ENCODE measurements at places on chromosomes 12 and 14.

DNA sequence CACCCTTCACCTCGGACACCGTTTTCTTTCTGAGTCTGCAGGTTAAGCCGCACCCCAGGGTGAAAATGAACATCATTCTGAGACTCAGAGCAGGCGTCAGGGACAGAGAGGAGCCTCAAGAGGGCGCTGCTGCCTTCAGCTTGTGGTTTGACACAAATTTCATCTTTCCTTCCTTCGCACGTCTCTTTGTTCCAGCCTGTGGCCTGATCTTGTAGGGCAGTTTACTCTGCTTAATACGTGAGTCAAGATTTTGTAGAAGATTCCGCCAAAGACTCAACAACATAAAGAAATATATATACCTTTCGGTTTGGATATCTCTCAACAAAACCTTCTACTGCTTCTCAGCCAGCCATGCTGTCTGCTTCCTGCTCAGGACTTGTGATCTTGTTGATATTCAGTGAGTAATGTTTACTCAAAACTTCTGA, 329.3 kb upstream of the OR4E1 start:
- peak; percentile 71 for DNase-seq

- peak; percentile 10 for DNase-seq
Observed at GRCh38 chr12:29427964-29428363, 47.0 kb upstream of the ERGIC2 start.

DNA sequence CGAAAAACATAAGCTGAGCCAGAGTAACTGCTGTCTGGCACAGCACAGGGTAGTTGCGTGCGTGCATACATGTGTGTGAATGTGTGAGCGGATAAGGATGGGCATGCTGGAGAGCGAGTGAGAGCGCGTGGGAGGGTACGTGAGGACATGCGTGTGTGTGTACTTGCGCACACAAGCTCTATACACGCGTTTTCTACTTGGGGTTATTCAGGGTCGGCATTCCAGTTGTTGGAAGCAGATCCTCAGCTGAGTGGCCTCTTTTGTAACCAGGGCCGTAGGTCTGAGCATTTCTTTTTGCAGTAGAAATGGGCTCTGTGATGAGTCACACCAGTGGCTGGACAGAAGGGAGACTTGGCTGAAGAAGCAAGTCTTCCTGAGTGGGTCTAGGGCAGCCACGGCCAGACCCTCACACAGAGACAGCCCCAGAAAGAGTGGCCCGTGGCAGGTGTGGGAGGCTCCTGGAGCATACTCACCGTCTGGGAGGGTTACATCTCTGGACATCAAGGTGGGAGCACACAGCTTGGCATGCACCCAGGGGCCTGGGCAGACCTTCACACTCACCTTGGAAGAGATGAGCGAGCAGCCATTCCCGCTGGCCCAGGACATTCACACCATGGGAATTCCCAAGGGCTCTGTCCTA, 78.0 kb downstream of the LRRC74A start:
- no peak for DNase-seq

- DNase-seq = no peak
Observed at GRCh38 chr12:28988325-28988704, 160.8 kb upstream of the FAR2 start.

- no peak for DNase-seq
Observed at GRCh38 chr12:34402899-34403705, 380.8 kb downstream of the ALG10 start.
